Femur (tissue), 1 donor: ENCODE measurements at places on chromosomes 16 and 17.

GRCh38 chr16:8920645-8921346 lies 38.6 kb downstream of the LITAFD start:
- no peak for DNase-seq

GRCh38 chr16:1444730-1445517 lies 568 bp upstream of the CCDC154 start:
- no peak for DNase-seq

- DNase-seq = peak; percentile 58
Observed at GRCh38 chr17:83073389-83074063, 5.9 kb upstream of the METRNL start.

DNA sequence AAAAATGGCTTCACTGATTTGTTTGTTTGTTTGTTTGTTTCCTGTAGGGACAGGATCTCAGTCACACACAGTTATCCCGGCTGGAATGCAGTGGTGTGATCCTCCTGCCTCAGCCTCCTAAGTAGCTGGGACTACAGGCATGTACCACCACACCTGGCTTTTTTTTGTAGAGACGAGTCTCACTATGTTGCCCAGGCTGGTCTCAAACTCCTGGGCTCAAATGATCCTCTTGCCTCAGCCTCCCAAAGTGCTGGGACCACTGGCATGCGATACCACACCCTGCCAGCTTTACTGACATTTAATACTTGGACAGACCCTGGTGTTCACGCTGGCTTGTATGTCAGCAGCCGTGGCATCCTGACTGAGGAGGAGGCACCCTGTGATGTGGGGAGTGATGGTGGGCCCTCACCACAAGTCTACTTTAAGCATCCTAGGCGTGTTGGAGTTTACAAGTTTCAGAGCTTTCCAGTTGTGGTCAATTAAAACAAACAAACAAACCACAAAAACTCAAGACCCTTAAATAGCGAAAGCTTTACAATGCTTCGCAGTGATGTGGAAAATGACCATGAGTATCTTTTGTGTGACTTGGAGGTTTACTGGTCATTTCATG lies 5.1 kb downstream of the ABCA3 start:
- no peak for DNase-seq

DNA sequence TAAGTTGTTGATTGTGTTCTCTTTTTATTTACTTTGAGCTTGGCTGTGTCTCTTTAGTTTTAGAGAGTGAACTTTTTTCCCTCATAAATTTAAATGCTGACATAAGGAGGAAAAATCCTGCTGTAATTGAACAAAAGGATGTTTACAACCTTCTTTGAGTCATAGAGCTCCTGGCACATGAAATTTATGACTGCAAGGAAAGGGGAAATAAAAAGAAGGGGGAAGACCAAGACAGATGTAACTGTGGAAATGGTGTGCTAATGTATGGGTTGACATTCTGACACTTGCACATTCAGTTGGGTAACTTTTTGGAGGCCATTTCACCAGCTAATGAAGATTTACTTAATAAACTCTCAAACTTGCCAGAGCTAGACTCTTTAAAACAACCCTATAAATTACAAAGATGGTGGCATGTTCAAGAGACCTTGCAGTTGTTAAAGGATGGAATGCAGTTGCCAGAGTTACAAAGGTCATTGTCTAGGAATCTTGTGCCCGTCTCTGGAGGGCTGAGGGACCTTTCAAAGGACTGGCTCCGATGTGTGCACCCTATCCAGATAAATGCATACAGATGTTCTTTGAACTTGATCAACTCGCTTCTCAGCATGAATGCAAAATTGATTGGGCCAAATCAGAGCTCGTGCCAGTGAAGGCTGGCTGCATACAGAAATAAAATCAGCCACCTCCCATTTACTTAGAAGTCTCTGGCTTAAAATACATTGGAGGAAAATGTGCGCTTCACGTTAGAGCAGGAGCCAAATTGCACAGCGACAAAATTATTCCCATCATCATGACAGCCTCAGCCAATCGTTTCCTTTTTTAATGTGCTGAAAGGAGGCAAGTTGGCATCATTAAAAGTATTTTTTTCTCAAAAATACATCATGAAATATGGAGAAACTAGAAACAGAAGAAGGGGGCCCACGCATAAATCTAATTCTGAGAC lies 289.0 kb upstream of the XYLT1 start:
- no peak for DNase-seq

DNA sequence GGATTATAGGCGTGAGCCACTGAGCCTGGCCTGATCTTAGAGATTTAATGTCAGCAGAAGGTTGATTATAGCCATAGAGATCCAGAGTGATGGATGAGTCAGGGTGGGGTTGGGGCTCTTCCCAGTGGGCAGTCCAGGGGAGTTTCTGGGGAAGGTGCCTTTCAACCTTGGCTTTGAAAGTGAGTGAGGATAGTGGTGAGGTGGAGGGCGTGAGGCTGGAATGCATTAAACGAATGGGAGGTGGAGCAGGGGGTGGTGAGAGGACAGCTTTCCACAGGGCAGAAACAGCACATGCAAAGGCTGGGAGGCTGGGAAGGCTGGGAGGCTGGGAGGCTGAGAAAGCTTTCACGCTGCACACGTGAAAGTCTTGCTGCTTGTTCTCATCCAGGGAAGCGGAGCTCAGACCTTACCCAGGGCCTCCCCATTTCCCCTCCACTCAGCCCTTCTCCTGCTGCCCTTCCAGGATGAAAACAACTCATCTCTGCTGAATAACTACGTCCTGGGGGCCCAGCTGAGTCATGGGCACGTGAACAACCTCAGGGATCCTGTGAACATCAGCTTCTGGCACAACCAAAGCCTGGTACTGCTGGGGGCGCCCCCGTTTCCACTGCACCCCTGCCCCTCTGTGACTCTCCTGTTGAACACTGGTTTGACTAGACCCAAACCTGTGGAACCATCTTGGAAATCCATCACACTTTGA lies 22.3 kb downstream of the ADGRG5 start:
- DNase-seq = no peak

DNA sequence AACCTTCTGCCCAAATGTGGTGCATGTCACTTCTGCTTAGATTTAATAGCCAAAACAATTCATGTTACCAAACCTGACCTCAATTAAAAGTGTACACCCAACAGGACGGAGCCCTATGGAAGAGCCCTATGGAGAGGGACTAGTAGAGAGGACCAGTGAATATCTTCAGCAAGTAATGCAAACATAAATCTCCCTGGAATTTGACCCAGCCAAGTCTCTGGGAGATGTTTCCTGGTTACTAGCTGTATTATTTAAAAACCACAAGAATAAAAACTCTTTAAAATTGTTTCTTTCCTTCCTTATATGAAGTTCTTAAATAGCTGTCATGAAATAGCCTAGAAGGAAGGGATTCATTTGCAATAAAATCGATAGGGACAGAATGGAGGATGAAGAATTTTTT lies 255.8 kb downstream of the CDH11 start:
- DNase-seq = no peak

DNA sequence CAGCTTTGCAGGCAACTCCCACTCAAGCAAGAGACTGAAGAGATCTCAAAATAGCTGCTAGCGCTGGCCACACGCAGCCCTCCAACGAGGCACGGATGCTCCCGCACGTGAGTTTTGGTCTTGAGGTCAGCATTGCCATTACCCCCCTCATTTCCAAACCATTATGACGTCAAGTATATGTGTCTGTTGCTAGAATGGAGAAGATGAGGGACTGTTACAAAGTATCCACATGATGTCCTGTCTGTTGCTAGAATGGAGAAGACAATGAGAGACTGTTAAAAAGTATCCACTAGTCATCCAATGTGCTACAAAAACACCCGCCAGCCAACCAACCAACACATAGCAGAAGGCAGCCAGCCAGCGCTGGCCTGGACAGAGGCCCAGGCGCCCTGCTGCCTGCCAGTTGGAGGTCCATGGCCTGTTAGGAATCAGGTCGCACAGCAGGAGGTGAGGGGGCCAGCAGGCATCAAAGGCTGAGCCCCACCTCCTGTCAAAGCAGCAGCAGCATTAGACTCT lies 24.8 kb downstream of the KLHDC4 start:
- DNase-seq = peak; percentile 59

GRCh38 chr16:69039333-69039941 lies 66.0 kb upstream of the HAS3 start:
- no peak for DNase-seq

GRCh38 chr16:82331974-82332750 lies 162.1 kb upstream of the MPHOSPH6 start:
- no peak for DNase-seq

DNA sequence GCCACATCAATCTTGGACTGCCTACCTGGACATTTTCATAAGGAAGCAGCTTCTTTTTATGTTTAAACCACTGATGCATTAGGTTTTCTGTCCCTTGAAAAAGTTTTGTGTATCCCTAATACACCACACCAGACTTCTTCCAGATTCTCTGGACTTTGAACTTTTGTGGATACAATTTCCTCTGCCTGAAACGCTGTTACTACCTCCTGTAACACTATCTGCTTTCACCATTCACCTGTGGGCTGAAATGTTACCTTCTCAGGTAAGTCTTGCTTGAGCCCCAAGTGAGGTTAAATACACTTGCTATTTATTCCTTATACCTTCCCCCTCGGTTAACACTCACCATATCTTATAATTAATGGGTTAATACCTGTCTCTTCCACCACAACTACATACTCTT lies 2.7 kb downstream of the ZZEF1 start:
- no peak for DNase-seq

DNA sequence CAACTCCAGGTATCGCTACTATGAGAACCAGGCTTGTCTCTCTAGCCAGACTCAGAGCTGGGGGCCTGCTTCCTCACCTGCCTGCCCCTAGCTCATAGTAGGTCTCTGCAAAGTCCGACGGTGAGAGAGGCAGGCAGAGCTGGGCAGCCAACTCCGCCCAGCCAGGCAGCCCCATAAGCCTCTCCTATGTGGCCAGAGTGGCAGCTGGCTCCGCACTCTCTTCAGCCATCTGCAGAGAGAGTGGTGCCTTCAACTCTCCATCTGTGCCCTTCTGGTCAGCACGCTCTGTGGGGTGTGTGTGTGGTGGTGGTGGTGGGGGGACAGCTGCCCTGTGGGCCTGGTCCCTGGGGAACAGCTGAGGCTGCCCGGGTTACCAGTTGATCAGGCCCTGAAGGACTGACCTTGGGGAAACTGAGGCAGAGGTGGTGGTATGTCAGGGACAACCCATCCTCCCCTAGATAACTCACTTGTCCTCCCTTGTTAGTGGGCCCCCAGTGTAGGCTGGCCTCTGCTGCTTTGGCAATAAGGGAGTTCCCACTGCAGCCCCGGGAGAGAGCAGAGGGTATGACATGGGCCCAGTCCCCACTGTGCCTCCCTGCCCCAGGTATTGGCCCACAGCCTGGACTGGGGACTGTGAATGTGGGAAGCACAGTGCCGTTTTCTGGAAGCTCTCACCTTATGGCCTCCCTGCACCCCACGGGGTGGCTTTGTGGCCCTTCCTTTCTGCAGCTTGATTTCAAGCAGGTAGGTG lies 1.8 kb upstream of the ADGRG1 start:
- no peak for DNase-seq

DNA sequence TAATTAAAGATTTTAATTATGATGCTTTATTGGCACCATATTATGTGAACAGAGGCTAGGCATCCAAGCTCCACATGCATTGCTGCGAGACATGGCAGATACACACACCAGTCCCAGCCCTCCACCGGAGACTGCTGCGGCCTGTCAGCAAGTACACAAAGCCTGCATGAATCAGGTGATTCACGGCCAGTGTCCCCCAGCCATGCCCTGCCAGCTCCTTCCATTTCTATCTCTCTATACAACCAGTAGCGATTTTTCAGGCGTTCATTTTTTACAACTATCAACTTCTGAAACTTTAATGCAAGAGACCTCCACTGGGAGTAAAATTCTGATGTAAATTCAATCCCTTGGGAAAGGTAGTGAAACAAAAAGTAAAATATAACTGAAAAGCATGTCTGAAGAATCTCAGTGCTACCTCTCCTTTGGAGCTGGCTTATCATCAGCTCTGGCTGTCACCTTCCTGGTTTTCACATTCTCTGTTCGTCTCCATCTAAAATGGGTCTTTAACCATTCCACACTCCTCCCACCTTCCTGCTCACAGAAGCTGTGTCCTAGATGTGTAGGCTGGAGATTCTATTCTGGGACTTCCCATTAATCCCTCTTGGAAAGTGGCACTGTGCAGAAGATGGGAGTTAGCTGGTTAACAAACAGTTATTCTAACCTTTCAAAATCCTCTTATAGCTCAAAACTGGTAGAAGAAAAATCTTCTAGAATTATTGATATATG lies 32.2 kb downstream of the HS3ST3A1 start:
- DNase-seq = peak; percentile 38

DNA sequence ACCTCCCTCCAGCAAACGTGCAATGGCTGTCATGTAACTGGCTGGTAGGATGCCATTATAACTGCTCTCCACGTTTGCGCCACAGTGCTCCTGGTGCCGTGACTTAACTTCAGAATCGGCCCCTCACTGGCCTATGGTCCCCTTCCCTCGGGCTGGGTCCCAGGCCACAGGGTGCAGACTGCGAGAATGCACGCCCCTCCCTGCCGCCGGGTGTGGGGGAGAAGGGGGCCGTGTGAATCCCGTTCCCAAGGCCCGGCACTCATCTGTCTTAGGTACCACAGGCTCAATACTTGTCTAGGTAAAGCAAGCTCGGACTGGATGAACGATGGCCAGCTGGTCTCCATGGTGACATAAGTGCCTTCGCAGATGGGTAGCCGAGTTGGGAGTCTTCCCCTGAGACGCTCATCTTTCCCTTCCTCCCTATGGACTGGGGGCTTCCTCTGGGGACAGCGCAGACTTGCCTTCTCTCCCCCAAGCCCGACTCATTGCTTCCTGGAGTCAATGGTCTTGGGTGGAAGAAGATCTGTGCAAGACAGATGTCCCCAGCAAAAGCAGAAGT lies 37.8 kb downstream of the TIMM22 start:
- no peak for DNase-seq
